ENCODE measurements at places on chromosomes 7 and 10.

DNA sequence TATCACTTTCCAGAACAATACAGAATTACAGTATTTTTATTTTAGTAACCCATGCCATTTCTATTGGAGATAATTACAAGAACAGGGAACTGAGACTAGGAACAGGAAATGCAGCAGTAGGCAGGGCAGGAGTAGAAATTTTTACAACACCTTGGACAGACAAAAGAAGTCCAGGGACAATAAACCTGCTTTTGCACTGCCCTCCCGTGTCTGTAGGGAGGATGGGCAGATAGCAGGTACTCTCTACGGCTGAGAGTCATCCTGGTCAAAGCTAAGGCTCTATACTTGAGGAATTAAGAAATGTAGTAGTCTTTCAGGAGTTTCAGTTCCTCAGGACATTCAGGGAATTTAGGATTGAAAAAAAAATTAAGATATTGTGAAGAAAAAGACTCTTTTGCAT, 63.4 kb downstream of the VAX1 start:
- DNase-seq: no peak
- H3K4me1 ChIP-seq: no peaks in the 10 kb centered on the region
- H3K36me3 ChIP-seq: no peaks in the 10 kb centered on the region
- peaks cover 7% of the 10 kb centered on the region for H3K27me3 ChIP-seq
- H3K4me3 ChIP-seq: no peak overlapping the region

GRCh38 chr7:88522771-88523293, 216.1 kb upstream of the STEAP4 start:
- no peak overlapping the region for H3K27ac ChIP-seq
- no peaks in the 10 kb centered on the region for H3K27me3 ChIP-seq
- H3K4me3 ChIP-seq: no peak overlapping the region
- DNase-seq: no peak
- H3K36me3 ChIP-seq: no peaks in the 10 kb centered on the region

- no peaks in the 10 kb centered on the region for H3K36me3 ChIP-seq
- DNase-seq: no peak
- H3K4me3 ChIP-seq: no peak overlapping the region
Measured at GRCh38 chr10:78904196-78904595, 164.6 kb upstream of the ZMIZ1 start.

- H3K36me3 ChIP-seq: no peaks in the 10 kb centered on the region
- H3K4me1 ChIP-seq: no peaks in the 10 kb centered on the region
- H3K4me3 ChIP-seq: no peak overlapping the region
- H3K27ac ChIP-seq: no peak overlapping the region
Measured at GRCh38 chr10:51066231-51066630, 8.1 kb upstream of the PRKG1 start.

- no peaks in the 10 kb centered on the region for H3K36me3 ChIP-seq
- H3K27ac ChIP-seq: peak overlapping the region; percentile 76
- no peak overlapping the region for H3K4me3 ChIP-seq
- H3K27me3 ChIP-seq: no peaks in the 10 kb centered on the region
- DNase-seq: peak; percentile 70
- H3K4me1 ChIP-seq: peaks cover 72% of the 10 kb centered on the region
Measured at GRCh38 chr7:111083413-111083812, 7.5 kb upstream of the LRRN3 start.

GRCh38 chr10:18438361-18439126, 212.8 kb downstream of the NSUN6 start:
- DNase-seq: no peak
- H3K4me3 ChIP-seq: no peak overlapping the region
- H3K4me1 ChIP-seq: no peaks in the 10 kb centered on the region
- no peak overlapping the region for H3K27ac ChIP-seq

DNA sequence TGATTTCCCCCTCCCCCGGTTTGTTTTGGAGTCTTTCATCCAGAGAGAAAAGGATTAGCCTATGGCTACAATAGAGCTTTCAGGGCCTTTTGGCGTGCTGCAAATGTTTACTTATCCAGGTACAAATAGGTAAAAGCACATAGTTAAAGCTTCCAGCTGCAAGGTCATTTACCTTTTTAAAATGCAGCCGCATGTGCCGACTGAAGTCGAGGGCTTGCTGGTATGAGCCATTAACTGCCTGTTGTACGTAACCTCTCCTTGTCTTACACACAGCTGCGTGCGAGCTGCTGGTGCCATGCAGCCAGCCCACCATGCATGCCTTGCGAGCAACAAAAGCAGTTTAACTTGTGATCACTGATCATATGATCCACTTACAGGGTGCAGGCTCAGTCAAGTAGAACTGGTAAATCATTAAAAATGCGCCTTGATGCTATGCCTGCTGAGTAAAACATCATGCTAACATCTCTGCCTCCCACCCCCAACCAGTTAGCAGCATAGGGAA, 866.4 kb downstream of the LRMDA start:
- H3K36me3 ChIP-seq: no peaks in the 10 kb centered on the region
- H3K27me3 ChIP-seq: no peaks in the 10 kb centered on the region
- no peaks in the 10 kb centered on the region for H3K4me1 ChIP-seq

DNA sequence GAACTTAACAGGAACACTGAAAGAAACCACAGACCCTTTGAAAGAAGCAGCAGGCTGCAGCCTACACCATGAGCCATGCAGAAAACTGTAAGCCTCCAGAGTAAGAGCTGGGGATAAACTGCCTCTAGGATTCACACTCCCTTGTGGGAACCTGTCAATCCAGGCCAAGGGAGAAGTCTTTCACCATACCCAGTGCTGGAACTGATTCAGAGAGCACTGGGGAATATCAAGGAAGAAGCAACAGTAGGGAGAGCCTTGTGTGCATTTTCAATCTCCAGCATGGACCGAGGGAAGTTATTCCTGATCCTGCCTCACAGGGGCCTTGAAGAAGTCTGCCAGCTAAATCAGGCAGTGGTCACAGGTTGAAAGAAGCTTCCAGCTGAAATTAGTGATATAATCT, 282.2 kb downstream of the AGMO start:
- H3K36me3 ChIP-seq: no peaks in the 10 kb centered on the region
- no peak for DNase-seq
- no peaks in the 10 kb centered on the region for H3K4me1 ChIP-seq
- no peak overlapping the region for H3K27ac ChIP-seq
- no peak overlapping the region for H3K4me3 ChIP-seq

DNA sequence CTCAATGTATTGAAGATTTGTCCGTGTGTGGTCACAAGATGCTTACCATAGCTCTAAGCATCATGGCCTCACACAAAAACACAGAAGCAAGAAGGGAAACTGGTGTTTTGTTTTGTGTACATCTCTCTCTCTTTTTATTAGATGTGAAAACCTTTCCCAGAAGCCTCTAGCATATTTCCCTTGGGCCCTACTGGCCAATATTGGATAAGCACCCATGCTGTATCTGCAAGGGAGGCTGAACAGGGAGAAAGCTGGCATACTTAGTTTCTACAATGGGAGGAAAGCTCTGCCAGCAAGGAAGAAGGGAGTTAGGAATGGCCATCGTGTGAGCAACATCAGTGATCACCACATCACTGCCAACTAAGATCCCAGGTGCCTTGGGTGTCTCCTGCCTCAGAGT, 9.6 kb upstream of the NAMPT start:
- DNase-seq: no peak
- H3K27me3 ChIP-seq: peaks cover 9% of the 10 kb centered on the region
- no peak overlapping the region for H3K4me3 ChIP-seq
- H3K4me1 ChIP-seq: peaks cover 7% of the 10 kb centered on the region
- H3K36me3 ChIP-seq: no peaks in the 10 kb centered on the region

- peaks cover 4% of the 10 kb centered on the region for H3K4me1 ChIP-seq
- H3K27me3 ChIP-seq: no peaks in the 10 kb centered on the region
- no peaks in the 10 kb centered on the region for H3K36me3 ChIP-seq
- no peak overlapping the region for H3K4me3 ChIP-seq
- H3K27ac ChIP-seq: no peak overlapping the region
- peak; percentile 64 for DNase-seq
Measured at GRCh38 chr10:11697718-11698527, 44.3 kb upstream of the ECHDC3 start.

- H3K27ac ChIP-seq: no peak overlapping the region
- no peaks in the 10 kb centered on the region for H3K36me3 ChIP-seq
- H3K4me1 ChIP-seq: peaks cover 28% of the 10 kb centered on the region
- H3K4me3 ChIP-seq: no peak overlapping the region
Measured at GRCh38 chr10:12707461-12708185, 293.9 kb downstream of the CCDC3 start.

- no peak overlapping the region for H3K4me3 ChIP-seq
- H3K36me3 ChIP-seq: no peaks in the 10 kb centered on the region
- H3K27ac ChIP-seq: no peak overlapping the region
- no peak for DNase-seq
Measured at GRCh38 chr7:148303295-148304082, 287.1 kb upstream of the C7orf33 start.

DNA sequence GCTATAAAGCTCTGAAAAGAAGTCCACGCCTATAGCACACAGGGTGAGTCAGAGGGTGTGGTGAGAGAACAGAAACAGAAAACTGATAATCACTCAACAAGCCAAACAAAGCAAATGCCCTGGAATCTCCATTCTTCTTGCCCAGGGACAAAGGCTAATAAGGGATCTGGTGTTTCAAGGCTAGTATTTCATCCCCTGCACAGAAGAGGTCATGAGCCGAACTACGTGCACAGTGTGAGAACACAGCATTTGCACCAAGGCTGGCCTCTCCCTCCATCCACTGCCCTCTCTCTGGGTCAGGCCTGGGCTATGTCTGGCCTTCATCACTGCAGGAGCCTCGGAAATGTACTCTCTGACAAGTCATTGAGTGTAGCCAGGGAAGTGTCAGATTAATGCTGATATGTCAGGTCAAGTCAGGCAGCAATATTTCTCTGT, 42.7 kb downstream of the PRR15 start:
- H3K36me3 ChIP-seq: no peaks in the 10 kb centered on the region
- DNase-seq: no peak
- no peaks in the 10 kb centered on the region for H3K4me1 ChIP-seq
- H3K4me3 ChIP-seq: no peak overlapping the region

- DNase-seq: no peak
- H3K4me1 ChIP-seq: peaks cover 30% of the 10 kb centered on the region
- no peak overlapping the region for H3K4me3 ChIP-seq
- peaks cover 14% of the 10 kb centered on the region for H3K36me3 ChIP-seq
- no peaks in the 10 kb centered on the region for H3K27me3 ChIP-seq
Measured at GRCh38 chr7:156845379-156846101, 47.4 kb downstream of the LMBR1 start.

DNA sequence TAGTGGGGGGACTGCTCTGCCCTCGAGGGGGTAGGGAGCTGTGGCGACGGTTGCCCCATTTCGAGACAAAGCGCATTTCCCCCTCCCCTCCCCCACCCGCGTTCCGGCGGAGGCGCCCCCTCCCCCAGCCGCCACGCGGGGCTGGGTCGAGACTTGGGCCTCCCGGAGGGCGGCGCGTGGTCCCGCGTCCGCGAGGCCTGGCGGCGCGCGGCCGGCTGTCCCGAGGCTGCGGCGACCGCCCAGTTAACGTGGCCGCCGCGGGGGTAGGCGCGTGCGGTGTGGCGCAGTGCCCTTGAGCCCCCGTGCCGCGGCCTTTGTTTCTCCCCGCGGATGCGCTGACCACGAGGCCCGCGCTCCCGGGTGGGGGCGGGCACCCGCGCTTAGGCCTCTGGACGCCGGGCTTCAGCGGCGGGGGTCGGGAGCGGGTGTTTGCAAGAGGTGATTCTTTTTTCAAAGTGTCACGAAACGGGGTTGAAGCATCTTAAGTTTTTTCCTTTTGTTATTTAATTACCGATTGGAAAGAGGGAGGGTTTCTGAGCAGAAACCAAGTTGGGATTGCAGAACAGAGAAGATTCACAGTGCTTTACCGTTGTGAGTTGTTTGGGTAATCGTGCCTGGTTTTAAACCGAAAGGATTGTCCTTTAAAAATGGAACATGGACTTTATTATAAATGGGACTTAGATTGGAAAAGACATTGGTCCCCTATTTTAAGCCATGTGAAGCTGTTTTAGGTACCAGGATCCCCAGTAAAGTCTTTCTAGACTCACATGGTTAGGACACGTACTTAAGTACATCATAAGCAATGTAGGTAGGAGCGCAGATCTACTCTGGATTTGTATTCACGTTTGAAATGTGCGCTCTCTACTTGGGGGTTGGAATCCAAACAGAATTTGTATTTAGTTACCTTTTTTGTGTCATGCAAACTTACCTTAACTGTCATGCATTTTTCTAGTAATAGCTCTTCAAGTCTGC, 760 bp downstream of the CBX3 start:
- H3K36me3 ChIP-seq: peaks cover 73% of the 10 kb centered on the region
- no peaks in the 10 kb centered on the region for H3K27me3 ChIP-seq
- DNase-seq: peak; percentile 59

- H3K4me1 ChIP-seq: no peaks in the 10 kb centered on the region
- H3K27ac ChIP-seq: no peak overlapping the region
Measured at GRCh38 chr10:117597216-117597615, 54.7 kb downstream of the EMX2 start.

DNA sequence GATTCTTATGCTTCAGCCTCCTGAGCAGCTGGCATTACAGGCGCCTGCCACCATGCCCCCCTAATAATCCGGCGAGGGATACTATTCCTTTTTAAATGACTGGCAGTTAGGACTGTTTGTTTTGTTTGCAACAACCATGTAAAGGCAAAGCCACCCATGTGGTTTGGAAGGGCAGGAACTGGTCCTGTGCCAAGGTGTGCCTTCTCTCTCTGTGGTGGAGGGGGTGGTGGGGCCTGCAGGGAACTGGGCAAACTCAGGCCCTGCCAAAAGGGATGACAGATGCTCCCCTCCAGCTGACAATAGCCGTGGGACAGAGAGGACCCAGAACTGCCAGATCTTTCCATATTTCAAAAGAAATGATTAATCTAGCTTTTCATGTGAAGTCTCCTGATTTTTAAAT, 23.5 kb upstream of the WAPL start:
- peaks cover under 1% of the 10 kb centered on the region for H3K4me1 ChIP-seq
- no peak for DNase-seq
- no peak overlapping the region for H3K4me3 ChIP-seq

DNA sequence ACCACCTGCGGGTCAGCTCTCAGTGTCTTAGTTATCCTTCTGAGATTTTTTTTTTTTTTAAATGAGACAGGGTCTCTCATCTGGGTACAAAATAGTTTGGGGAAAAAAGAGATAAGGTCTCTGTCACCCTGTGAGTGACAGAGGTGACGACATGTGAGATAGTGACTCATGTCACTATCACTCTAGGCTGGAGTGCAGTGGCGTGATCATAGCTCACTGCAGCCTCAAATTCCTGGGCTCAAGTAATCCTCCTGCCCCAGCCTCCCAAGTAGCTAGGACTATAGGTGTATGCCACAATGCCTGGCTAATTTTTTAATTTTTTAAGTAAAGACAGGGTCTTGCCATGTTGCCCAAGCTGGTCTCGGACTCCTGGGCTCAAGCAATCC, 10.4 kb downstream of the BLVRA start:
- no peak overlapping the region for H3K27ac ChIP-seq
- no peak for DNase-seq
- H3K36me3 ChIP-seq: peaks cover 14% of the 10 kb centered on the region
